Left lung (tissue), 14 donors: ENCODE measurements at places on chromosomes 11 and 22. TPM values are rescaled to one million over a fixed set of nuclear protein-coding genes. Genes with fewer than 3 reads are reported as not detected.

DNA sequence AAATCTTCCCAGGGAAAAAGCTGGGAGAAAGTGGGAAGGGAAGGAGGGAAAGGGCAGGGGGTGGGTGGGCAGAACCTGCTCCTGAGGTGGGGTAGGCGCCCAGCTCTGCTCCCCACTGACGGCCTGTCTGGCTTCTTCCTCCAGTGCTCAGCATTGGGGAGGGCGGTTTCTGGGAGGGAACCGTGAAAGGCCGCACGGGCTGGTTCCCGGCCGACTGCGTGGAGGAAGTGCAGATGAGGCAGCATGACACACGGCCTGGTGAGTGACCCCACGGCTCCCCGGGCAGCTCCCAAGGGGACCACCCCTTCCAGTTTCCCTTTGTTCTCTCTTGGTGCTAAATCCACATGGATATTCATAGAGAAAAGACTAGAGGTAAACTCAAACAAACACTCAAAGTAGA lies 25.9 kb downstream of the SHANK3 start:
- H3K27me3 ChIP-seq = no peaks in the 10 kb centered on the region
- peaks cover 5% of the 10 kb centered on the region for H3K4me1 ChIP-seq
- DNase-seq = peak; percentile 16
- H3K27ac ChIP-seq = no peak overlapping the region
- H3K36me3 ChIP-seq = no peaks in the 10 kb centered on the region
- H3K4me3 ChIP-seq = no peak overlapping the region

DNA sequence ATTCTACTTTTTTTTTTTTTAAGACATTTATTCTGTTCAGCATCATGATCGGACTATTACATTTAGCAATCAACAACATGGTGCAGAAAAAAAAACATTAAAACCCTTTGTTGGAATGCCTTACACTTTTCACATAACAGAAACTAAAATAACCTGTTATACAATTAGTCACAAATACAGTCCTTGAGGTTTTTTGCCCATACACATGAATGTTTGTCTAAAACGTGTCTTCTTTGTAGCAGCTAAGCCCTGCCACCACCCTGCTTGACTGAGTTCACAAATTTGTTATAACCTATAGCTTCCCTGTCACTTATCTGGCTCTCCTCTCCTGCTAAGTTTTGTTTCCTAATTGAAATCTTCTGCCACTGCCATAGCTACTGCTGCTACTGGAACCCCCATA lies 75.4 kb upstream of the ARHGAP20 start:
- H3K27me3 ChIP-seq = no peaks in the 10 kb centered on the region
- no peaks in the 10 kb centered on the region for H3K36me3 ChIP-seq
- H3K4me3 ChIP-seq = no peak overlapping the region
- no peaks in the 10 kb centered on the region for H3K4me1 ChIP-seq
- DNase-seq = no peak
- no peak overlapping the region for H3K27ac ChIP-seq

DNA sequence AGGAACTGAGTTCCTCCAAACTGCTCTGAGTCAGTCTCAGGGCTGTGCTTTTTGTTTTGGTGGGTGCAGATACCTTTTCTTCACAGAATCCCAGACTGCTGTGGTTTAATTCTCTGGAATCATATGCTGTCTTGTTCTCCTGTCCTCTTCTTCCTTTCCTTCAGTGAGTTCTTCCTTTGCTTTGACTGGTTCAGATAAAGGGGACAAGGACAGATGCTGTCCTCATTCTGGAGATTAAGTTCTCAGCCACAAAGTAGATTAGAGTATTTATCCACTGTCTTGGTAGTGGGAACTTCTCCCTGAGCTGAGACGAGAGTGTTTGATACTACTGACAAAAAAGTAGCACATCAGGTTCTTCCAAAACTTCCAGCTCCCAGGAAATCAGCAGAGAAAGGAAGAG lies 13.3 kb downstream of the ZDHHC5 start:
- no peaks in the 10 kb centered on the region for H3K27me3 ChIP-seq
- H3K27ac ChIP-seq = no peak overlapping the region
- peaks cover 10% of the 10 kb centered on the region for H3K4me1 ChIP-seq
- no peaks in the 10 kb centered on the region for H3K36me3 ChIP-seq
- H3K4me3 ChIP-seq = no peak overlapping the region

- H3K27ac ChIP-seq = no peak overlapping the region
- no peak for DNase-seq
- no peaks in the 10 kb centered on the region for H3K27me3 ChIP-seq
- H3K4me1 ChIP-seq = no peaks in the 10 kb centered on the region
- H3K4me3 ChIP-seq = no peak overlapping the region
- no peaks in the 10 kb centered on the region for H3K36me3 ChIP-seq
Measured at GRCh38 chr11:12961615-12962014, 47.5 kb upstream of the RASSF10 start.

DNA sequence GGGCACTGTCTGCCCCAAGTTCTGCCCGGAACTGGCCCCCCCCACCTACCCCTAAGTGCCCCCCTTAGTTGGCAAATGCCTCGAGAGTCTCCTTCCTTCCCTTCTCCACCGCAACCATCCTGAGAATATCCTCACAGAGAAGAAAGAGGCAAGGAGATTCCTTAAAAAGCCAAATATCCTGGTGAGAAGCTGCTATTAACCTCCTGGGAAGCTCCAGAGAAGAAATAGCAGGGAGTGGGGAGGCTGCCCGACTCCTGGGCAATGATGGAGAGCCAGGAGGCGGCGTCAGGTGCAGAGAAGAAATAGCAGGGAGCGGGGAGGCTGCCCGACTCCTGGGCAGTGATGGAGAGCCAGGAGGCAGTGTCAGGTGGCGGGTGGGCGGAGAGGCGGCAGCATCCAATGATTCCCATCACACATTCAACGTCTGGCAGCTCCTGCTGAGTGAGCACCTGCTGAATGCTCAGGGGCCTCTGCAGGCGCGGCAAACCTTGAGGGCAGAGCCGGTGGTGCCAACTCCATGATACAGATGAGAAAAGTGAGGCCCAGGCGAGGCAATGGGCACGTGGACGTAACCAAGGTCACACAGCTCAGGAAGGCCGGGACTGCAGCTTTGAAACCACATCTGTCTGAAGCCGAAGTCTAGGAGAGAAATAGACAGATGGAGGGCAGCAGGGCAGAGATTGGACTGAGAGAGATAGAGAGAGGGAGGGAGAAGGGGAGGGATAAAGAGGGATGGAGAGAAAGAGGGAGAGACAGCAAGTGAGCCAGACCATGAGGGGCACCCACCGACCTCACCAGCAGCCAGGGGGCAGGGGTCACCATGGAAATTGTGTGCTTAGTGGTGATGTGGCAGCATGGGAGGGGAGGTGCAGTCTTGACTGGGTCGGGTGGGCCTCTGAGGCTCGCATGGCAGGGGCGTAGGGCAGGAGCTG lies 58.3 kb downstream of the CYTH4 start:
- H3K4me3 ChIP-seq = no peak overlapping the region
- no peak for DNase-seq
- H3K27me3 ChIP-seq = peaks cover 3% of the 10 kb centered on the region

GRCh38 chr11:78265326-78265725 lies 76.6 kb downstream of the USP35 start:
- no peak for DNase-seq
- H3K4me1 ChIP-seq = no peaks in the 10 kb centered on the region
- H3K27me3 ChIP-seq = no peaks in the 10 kb centered on the region
- no peak overlapping the region for H3K27ac ChIP-seq
- no peak overlapping the region for H3K4me3 ChIP-seq

GRCh38 chr22:36478966-36479365 lies 2.5 kb downstream of the TXN2 start:
- H3K27ac ChIP-seq = no peak overlapping the region
- no peak overlapping the region for H3K4me3 ChIP-seq
- H3K4me1 ChIP-seq = no peaks in the 10 kb centered on the region
- H3K27me3 ChIP-seq = no peaks in the 10 kb centered on the region
- no peaks in the 10 kb centered on the region for H3K36me3 ChIP-seq

- H3K4me1 ChIP-seq = peaks cover 3% of the 10 kb centered on the region
- no peak overlapping the region for H3K4me3 ChIP-seq
- no peak overlapping the region for H3K27ac ChIP-seq
- no peaks in the 10 kb centered on the region for H3K27me3 ChIP-seq
- no peaks in the 10 kb centered on the region for H3K36me3 ChIP-seq
Measured at GRCh38 chr11:1453611-1454034, 33.0 kb downstream of the MOB2 start.

- H3K27ac ChIP-seq = no peak overlapping the region
- no peak overlapping the region for H3K4me3 ChIP-seq
- H3K4me1 ChIP-seq = no peaks in the 10 kb centered on the region
- no peak for DNase-seq
- no peaks in the 10 kb centered on the region for H3K27me3 ChIP-seq
Measured at GRCh38 chr11:5178046-5178837, 22.2 kb downstream of the OR51V1 start.

GRCh38 chr11:122706291-122707088 lies 51.0 kb downstream of the UBASH3B start:
- H3K36me3 ChIP-seq = no peaks in the 10 kb centered on the region
- DNase-seq = no peak
- H3K27ac ChIP-seq = no peak overlapping the region
- H3K4me1 ChIP-seq = no peaks in the 10 kb centered on the region

DNA sequence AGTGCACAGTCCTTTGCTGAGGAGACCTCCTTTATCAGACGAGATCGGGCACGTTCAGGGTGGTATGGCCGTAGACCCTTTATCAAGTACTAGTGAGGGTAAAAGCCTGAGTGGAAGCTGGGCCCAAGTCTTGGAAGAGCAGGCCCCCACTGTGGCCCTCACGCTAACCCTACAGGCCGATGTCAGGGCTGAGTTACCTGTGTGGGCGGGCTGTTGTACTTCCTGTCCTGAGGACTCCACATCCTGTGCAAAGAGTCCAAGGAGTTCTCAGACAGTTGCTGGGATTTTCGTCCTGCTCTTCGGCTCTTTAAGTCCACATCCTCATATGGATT lies 34.9 kb downstream of the RPL27A start:
- H3K4me1 ChIP-seq = peaks cover 55% of the 10 kb centered on the region
- H3K27me3 ChIP-seq = no peaks in the 10 kb centered on the region
- peak overlapping the region; percentile 78 for H3K27ac ChIP-seq
- H3K36me3 ChIP-seq = peaks cover 20% of the 10 kb centered on the region
- DNase-seq = no peak
- H3K4me3 ChIP-seq = no peak overlapping the region

- H3K4me3 ChIP-seq = no peak overlapping the region
- peaks cover 38% of the 10 kb centered on the region for H3K4me1 ChIP-seq
- no peaks in the 10 kb centered on the region for H3K27me3 ChIP-seq
- no peaks in the 10 kb centered on the region for H3K36me3 ChIP-seq
- no peak overlapping the region for H3K27ac ChIP-seq
Measured at GRCh38 chr11:13667245-13667644, 1.2 kb upstream of the FAR1 start.

- H3K27ac ChIP-seq = no peak overlapping the region
- peaks cover 27% of the 10 kb centered on the region for H3K27me3 ChIP-seq
- H3K36me3 ChIP-seq = no peaks in the 10 kb centered on the region
- H3K4me1 ChIP-seq = peaks cover 6% of the 10 kb centered on the region
Measured at GRCh38 chr11:121722431-121723245, 269.9 kb upstream of the SORL1-AS1 start.

DNA sequence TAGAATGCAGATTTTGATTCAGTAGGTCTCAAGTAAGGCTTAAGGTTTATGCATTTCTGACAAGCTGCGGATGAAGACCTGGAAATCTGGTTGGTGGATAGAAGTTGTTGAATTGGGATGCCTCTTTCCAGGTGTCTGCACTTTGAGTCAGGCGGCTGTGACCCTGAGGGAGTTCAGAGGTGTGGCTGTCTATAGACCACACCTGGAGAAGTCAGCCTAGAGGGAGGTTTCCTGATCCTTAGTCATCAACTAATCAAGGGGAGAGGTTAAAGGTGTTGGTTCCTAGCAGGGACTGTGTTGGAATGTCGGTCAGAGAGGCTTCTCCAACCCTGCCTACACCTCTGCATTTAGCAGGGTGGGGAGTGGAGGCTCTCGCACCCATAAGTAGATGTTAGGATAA lies 8.0 kb downstream of the GLB1L2 start:
- H3K4me3 ChIP-seq = no peak overlapping the region
- no peaks in the 10 kb centered on the region for H3K4me1 ChIP-seq

GRCh38 chr11:75644370-75644769 lies 24.5 kb downstream of the MAP6 start:
- H3K27ac ChIP-seq = no peak overlapping the region
- no peak overlapping the region for H3K4me3 ChIP-seq
- H3K4me1 ChIP-seq = peaks cover 4% of the 10 kb centered on the region

DNA sequence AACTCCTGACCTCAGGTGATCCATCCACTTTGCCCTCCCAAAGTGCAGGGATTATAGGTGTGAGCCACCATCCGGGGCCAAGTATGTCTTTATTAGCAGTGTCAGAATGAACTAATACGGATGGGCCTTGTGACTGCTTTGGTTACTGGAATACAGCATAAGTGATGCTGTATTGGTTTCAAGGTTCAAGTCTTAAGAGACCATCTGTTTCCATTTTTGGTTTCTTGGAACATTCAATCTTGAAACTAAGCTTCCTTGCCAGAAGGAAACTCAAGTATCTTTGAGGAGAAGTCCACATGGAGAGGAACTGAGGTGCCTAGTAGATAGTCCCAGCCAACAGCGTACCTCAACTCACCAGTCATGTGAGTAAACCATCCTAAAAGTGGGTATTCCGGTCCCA lies 58.8 kb downstream of the APOL3 start:
- DNase-seq = no peak
- no peak overlapping the region for H3K4me3 ChIP-seq
- H3K4me1 ChIP-seq = no peaks in the 10 kb centered on the region
- H3K27ac ChIP-seq = no peak overlapping the region
- H3K36me3 ChIP-seq = no peaks in the 10 kb centered on the region
- H3K27me3 ChIP-seq = no peaks in the 10 kb centered on the region

DNA sequence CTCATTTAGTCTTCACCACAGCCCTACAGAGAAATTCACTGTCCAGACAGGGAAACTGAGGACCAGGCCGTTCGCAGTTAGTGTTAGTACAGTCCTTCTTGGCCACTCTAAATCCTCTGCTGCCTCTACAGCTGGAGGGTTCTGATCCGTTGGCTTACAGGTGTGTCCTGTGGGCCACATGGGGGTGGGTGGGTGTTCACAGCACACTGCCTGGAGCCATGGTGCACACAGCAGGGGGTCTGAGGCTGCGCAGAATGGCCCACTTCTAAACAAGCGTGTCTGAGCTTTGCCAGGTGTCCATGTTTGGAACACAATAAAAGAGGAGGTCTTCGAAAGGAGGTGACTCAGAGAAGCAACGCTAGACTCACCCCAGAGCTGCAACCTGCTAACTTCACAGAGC lies 249.0 kb downstream of the ST3GAL4 start:
- no peaks in the 10 kb centered on the region for H3K36me3 ChIP-seq
- no peaks in the 10 kb centered on the region for H3K27me3 ChIP-seq
- no peak for DNase-seq
- H3K4me3 ChIP-seq = no peak overlapping the region
- no peaks in the 10 kb centered on the region for H3K4me1 ChIP-seq
- H3K27ac ChIP-seq = no peak overlapping the region

GRCh38 chr22:40289991-40290459 lies 56.3 kb upstream of the ADSL start:
- H3K27me3 ChIP-seq = no peaks in the 10 kb centered on the region
- no peaks in the 10 kb centered on the region for H3K4me1 ChIP-seq
- no peaks in the 10 kb centered on the region for H3K36me3 ChIP-seq
- DNase-seq = no peak
- H3K27ac ChIP-seq = peak overlapping the region; percentile 79
- no peak overlapping the region for H3K4me3 ChIP-seq

- H3K36me3 ChIP-seq = no peaks in the 10 kb centered on the region
- H3K4me1 ChIP-seq = peaks cover 5% of the 10 kb centered on the region
- H3K27ac ChIP-seq = no peak overlapping the region
- H3K4me3 ChIP-seq = no peak overlapping the region
Measured at GRCh38 chr11:95243673-95244072, 12.7 kb upstream of the SESN3 start.

IGF2 gene
- 13.9 TPM for total RNA-seq

C22orf42 gene
- total RNA-seq = not detected

POU2AF2 gene
- not detected for total RNA-seq

SPDYC gene
- total RNA-seq = not detected

ARHGEF12 gene
- total RNA-seq = 109 TPM

SERPIND1 gene
- total RNA-seq = 0.50 TPM

PKDREJ gene
- not detected for total RNA-seq

BATF2 gene
- 8.1 TPM for total RNA-seq

GRM5 gene
- total RNA-seq = 0.08 TPM

CFAP300 gene
- 8.1 TPM for total RNA-seq
